ENCODE measurements at places on chromosomes 13 and 19.

DNA sequence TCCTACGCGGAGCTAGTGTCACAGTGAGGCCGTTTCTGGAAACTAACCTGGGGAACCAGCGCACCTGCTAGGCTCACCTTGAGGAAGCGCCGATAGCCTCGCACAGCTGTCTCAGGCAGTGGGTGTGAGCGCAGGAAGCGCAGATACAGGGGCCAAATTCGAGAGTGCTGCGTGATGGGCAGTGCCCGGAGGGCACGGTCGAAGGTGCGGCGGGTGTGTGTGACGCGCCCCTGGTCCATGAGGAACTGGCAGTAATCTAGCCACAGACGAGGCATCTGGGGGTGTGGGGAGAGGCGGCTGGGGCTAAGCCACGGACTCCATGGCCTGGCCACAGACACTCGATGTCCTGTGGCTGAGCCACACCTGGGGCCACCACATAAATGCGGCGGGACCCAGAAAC is 2.2 kb downstream of the XAB2 start:
- DNase-seq: no peak

DNA sequence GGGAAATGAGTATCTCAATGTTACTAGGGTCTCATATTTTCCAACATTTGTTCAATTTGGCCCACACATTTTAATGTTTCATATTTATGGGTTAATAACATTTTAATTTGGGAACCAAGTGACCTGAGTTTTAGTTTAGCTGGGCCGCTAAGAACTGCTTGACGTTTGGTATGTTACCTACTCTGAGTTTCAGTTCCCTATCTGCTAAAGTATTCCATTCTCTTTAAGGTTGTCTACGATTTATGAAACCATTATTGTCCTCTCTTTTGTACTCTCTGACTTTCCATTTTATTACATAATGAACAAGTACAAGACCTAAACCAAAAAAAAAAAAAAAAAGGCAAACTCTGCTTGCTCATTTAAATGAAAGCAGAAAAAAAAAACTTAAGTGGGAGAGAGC is 89.9 kb downstream of the FGF14 start:
- DNase-seq: no peak

GRCh38 chr13:51747438-51748434 is 56.2 kb downstream of the DHRS12 start:
- DNase-seq: no peak

DNA sequence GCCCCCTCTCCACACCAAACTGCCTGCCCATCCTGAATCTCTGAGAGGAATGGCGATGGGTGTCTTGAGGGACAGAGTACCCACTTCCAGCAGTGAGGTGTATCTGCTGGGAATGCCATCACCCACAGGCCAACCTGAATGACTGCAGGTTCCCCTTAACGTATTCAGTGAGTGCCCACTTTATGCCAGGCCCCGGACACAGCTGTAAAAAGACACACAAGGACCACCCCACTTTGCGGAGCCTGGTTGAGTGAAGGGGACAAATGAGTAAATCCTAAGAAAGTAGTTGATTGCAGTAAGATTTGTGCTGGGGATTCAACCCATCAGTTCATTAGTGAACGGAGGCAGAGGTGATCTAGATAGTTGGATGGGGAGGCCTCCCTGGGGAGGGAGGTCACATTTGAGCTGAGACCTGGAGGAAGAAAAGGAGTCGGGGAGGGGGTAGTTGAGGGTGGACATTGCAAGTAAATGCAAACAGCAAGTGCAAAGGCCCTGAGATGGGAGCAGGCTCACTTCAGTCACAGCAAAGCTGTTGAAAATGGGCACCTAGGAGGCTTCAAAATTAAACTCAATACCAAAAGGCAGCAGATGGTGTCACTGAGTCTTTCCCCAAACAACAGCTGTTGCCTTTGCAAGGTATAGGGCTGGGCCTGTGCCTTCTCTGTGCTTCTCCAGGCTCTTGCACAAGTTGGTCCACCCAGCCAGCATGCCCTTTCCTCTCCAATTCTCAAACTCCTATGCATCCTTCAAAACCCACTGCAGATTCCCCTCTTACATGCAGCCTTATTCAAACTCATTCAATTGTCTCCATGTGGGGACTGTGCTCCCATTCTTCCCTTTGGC is 4.3 kb downstream of the GDF15 start:
- DNase-seq: peak; percentile 76

GRCh38 chr13:44936246-44936645 is 53.0 kb downstream of the NUFIP1 start:
- no peak for DNase-seq

DNA sequence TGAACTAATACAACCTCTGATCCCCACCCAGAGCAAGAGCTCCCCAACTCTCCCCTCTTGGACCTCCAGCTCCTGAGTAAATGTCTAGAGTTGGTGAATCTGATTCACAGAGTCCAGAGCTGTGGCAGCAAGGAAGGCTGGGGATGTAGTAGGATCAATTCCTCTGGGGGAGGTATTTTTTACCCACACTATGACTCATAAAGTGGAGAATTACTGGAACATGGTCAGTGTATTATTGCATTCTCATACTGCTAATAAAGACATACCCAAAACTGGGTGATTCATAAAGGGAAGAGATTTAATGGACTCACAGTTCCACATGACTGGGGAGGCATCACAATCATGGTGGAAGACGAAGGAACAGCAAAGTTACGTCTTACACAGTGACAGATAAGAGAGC is 496.7 kb downstream of the EFNB2 start:
- DNase-seq: peak; percentile 83

GRCh38 chr19:4503825-4504170 is 14.5 kb downstream of the PLIN4 start:
- DNase-seq: no peak

DNA sequence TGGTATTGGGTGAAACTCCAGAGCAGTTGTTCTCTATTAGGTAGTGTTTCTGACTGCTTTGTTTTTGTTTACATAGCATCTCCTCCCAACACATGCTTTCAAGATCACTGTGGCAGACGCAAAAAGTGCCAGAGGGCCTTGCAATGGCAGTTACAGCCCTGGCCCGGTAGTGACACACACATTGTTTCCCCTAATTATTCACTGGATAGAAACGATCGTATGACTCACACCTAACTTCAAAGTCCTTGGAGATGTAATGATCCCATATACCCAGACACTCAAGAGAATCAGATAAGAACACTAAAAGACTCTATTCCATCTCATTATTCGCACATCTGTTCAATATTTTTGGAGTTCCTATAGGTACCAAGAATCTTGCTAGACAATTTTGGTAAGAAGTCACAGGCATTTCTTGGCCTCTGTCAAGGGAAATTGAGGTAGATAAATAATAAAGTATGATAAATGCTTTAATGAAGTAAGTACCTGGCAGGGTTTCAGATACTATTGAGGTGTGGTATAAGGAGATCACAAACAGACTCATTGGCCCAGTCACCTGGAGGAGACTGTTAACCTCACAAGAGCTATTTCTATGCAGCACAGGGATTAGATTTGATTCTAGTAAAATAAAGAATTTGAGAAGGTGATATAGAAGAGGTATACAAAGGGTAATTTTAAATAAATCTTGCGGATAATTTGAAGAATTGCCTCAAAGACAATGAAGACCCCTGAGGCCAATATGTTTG is 485.3 kb downstream of the SLITRK6 start:
- DNase-seq: peak; percentile 75

DNA sequence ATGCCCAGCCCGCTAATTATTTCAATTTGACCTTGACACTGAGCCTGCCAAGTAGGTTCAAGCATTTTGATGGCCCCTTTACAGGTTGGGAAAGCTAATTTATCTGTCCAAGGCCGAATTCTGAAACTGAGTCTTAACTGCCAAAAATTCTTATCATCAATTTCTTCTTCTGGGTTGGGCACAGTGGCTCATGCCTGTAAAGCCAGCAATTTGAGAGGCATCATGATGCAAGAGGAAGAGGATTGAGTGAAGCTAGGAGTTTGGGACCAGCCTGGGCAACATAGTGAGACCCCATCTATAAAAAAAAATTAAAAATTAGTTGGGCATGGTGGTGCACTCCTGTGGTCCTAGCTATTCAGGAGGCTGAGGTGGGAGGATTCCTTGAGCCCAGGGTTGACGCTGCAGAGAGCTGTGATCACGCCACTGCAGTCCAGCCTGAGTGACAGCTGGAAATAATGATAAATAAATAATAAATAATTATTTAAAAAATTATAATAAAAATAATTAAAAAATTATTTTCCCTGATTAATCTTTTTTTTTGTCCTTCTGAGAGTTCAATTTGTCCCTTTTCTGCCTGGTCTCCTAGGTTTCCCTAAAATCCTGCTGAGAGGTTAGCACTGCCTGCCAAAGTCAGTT is 1.3 kb upstream of the LDLR start:
- DNase-seq: no peak

DNA sequence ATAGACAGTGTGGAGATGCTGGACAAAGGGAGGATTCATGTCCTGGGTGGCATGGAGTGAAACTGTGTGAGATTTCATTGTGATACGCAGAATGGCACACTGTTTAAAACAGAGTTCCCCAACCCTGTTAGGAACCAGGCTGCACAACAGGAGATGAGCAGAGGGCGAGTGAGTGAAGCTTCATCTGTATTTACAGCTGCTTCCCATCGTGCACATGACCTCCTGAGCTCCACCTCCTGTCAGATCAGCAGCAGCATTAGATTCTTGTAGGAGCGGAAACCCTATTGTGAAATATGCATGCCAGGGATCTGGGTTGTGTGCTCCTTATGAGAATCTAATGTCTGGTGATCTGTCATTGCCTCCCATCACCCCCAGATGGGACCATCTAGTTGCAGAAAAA is 72.5 kb downstream of the RAP2A start:
- peak; percentile 75 for DNase-seq

- DNase-seq: no peak
These were observed 18.9 kb upstream of the CLDN10 start for GRCh38 chr13:95533545-95534160.

- no peak for DNase-seq
These were observed 258.6 kb upstream of the DACH1 start for GRCh38 chr13:72125561-72125960.

DNA sequence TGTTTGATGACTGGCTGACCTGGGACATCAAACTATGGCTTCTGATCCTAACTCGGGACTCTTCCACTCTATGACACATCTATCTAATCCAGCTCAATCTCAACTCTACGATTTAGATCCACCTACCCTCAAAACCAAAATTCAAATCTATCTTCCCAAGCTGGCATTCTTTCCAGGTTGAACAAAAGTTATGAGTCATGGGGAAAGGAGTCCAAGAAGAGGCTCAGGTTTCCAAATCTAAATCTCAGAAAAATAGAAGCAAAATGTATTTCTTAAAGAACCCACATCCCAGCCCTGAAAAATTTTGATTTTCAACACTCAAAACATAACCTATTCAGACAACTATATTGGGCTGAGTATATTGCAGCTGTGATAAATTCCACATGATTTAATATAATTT is 143.9 kb upstream of the IPO5 start:
- no peak for DNase-seq

DNA sequence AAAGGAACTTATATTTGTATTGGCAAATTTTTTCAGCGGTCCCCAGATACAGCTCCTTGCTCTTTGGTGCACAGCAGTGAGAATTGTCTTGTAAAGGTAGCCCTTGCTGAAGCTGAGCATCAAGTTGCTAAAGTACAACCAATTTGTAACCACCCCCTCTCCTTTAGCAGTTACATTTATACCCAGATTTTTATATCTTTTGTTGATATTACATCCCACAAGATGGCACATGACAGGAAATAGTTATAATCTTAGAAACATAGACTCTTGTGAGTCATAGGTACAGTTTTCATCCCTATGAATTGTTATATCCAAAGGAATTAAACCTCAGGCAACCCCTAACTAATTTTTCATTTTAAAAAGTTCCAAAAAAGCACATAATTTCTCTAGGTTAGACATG is 523.0 kb upstream of the SLITRK1 start:
- no peak for DNase-seq

DNA sequence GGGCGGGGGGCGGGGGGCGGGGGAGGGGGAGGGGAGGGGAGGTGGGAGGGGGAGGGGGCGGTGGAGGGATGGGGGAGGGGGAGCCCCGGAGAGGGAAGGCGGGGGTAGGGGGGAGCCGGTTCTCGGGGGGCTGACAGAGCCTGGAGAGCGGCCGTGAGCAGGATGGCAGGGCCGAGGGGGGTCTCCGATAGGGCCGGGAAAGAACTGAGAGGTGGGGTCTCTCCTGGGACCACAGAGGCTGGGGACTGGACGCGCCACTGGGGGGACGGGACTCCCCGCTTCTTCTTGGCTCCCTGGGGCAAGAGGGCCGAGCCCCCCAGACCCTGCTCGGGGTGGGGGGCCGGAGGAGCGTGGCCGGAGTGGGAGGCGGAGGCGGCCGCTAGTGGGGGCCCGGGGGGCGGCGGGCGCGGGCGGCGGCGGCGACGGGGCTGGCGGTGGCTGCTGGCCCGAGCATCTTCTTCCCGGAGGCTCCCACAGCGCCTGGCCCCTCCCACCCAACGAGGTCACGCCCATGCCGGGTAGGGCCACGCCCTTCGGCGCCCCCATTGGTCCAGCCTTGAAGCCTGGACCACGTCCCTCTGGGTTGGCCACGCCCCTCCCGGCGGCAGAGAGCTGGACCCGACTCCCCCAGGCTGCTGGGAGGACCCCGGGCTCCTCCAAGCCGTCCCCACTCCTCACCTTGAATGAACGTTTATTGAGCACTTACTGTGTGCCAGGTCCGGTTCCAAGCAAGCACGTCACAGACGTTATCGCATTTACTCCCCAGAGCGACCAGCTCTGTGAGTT is at the start of gene NOVA2:
Gene NOVA2 (minus strand): TSS at position 313 of the 786 bp plus-strand sequence. CDS start 514 bp downstream, outside the sequence.
- DNase-seq: peak; percentile 52

- DNase-seq: no peak
These were observed 630 bp downstream of the COQ8B start for GRCh38 chr19:40716031-40716481.

DNA sequence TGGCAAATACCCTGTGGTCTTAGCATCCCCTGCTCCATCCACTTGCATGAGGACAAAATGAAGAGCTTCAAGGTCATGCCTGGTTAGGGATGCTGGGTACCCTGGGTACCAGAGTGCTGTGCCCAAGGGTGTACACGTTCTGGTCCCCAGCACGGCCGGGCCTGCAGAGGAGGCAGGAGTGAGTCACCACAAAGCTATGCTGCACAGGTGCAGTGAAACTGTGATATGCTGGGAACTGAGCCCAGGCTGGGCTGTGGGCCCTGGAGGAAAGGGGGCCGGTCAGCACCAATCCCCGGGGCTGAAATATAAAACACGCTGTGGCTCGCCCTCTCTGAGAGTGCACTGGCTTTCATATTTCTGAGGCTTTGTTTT is 95.1 kb downstream of the TSHZ3 start:
- DNase-seq: no peak

GRCh38 chr13:21117104-21117809 is 55.9 kb upstream of the LATS2 start:
- no peak for DNase-seq

GRCh38 chr19:43763473-43763939 is 8.7 kb upstream of the SMG9 start:
- no peak for DNase-seq

- no peak for DNase-seq
These were observed 15.8 kb downstream of the CFAP97D2 start for GRCh38 chr13:114194853-114195252.

GRCh38 chr19:33435706-33436359 is 62.3 kb downstream of the CEBPG start:
- no peak for DNase-seq

GRCh38 chr13:100917011-100917410 is 242.4 kb upstream of the TMTC4 start:
- DNase-seq: no peak

Measured in mesenchymal stem cell (in vitro differentiated cells and primary cell).